ENCODE measurements at places on chromosomes 1 and 21.
A peak's percentile ranks its signal among the peaks of the same experiment; 100 is the strongest.

- peak; percentile 78 for DNase-seq
Observed at GRCh38 chr1:18907021-18907916, 4.9 kb upstream of the ALDH4A1 start.

DNA sequence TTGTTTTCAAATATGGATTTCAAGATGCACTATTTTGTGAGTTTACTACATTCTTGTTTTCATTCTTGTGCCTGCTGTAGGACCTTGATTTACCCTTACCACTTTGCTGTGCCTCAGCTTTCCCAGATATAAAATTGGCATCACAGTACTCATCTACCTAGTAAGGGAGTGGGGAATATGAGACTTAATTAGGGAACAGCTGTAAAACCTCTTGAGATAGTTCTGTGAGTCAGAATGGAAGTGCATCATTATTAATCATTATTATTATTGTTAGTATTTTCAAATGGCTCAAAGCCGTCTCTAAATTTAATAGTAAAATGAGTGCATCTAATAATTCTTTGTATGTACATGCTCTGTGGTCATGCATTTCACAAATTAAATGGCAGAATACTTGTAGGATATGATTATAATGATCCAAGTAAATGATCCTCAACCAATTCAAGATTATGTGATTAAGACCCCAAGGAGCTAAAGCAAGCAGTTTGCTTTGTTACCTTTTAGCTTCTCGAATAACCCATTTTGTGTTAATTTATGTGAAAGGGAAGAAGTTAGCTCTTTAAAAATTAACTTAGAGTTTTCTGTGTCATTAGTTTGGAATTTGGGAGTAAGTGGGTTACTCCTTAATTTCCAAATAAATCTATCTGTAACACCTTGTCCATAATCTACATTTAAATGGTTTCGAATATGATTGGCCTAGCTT lies 155.4 kb downstream of the NFIA start:
- DNase-seq: no peak

DNA sequence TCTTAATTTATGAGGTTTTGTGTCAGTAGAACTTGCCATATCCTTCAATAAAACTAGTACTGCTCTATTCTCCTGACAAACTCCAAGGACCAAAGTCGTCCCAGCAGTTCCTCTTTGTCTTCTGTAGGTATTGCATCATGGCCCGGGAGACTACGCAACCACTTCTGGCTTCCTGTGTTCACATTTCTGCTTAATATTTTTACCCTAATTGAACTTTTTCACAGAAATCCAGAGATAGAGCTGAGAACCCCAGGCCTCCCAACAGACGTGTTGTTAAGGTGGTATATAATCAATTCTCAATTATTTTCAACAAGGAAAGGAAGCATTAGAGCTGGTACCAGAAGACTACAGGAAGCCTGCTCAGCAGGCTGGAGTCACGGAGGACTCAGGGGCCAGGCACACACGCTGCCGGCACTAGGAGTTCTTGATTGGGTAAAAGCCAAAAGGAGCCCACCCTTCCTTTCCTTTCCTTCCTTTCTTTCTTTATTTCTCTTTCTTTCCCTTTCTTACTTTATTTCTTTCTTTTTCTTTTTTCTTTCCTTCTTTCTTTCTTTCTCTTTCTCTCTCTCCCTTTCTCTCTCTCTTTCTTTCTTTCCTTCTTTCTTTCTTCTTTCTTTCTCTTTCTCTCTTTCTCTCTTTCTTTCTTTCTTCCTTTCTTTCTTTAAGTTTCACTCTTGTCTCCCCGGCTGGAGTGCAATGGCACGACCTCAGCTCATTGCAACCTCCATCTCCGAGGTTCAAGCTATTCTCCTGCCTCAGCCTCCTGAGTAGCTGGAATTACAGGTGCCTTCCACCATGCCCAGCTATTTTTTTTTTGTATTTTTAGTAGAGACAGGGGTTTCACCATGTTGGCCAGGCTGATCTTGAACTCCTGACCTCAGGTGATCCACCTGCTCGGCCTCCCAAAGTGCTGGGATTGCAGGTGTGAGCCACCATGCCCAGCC lies 173.7 kb downstream of the ZBTB18 start:
- DNase-seq: peak; percentile 55

GRCh38 chr1:209924390-209924789 lies 13.6 kb upstream of the SYT14 start:
- DNase-seq: no peak

DNA sequence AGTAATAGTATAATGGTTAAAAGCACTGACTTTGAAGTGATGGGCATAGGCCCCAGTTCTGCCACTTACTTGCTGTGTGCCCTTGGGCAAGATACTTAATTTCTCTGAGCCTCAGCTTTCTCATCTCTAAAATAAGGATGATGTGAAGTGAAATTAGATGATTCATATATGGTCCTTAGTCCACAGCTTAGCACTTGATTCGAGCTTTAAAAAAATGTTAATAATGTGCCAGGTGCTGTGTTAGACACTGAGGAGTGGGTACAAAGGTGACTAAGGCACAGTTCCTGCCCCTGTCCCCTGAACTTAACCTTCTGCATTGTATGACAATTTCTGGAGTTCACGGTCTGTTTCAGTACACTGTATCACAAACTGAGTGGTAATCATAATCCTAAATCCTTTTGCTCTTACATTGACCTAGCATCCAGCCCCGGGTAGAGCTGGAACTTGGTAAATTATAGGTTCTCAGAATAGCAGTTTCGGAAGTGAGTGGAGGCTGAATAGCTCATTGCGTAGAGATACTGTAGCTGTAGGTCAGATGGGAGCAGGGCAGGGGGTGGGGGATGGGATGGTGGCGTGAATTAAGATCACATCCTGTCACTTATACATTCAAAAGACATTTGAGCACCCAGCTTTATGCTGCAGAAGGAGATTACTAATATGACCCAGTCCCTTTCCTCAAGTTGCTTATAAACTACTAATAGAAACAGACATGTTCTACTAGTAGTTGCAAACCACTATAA lies 1.5 kb downstream of the ZNF691 start:
- DNase-seq: no peak

DNA sequence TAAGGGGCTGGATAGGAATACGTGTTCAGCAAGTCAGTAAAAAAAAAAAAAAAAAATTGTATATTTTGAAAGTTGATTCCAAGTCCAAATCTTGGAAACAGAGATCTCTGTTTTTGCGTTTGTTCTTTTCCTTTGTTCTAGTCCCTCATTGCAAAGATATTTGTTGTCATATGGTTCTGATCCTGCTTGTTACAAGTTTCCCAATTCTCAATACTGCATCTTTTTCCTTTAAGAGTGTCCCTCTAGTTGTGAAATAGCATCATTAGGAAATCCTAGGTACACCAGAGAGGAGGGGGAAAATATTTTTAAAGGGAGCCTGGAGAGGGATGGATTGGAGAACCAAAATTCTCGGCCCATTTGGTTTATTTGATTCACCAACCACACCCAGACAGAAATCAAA lies 152.2 kb upstream of the C1orf105 start:
- DNase-seq: no peak

GRCh38 chr1:86858524-86859261 lies 55.2 kb downstream of the SELENOF start:
- DNase-seq: no peak

GRCh38 chr1:33228935-33229487 lies 27.3 kb upstream of the ZNF362 start:
- no peak for DNase-seq

- no peak for DNase-seq
Observed at GRCh38 chr1:150843474-150843873, 32.9 kb downstream of the ARNT start.

- DNase-seq: no peak
Observed at GRCh38 chr1:3706651-3707297, 45.5 kb upstream of the CCDC27 start.

GRCh38 chr21:14875704-14876523 lies 188.9 kb downstream of the NRIP1 start:
- peak; percentile 50 for DNase-seq

DNA sequence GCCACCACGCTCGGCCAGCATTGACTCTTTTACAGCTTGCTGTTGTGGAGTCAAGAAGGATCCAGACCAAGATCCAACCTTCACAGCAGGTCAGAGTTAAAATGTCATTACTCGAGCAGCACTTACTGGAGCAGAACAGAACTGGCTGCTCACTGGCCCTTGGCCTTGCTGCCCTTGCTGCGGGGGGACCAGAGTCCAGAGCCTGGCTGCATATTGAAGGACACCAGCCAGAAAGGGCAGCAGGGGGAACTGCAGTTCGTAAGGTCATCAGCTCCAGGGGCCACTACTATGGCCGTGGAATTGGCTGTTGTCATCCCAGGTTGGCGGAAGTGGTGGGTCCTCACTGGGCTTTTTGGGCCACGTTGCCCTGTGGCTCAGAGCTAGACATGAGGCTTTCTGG lies 15.3 kb upstream of the GPR137B start:
- DNase-seq: no peak

GRCh38 chr1:235841938-235842545 lies 24.7 kb downstream of the LYST start:
- no peak for DNase-seq

DNA sequence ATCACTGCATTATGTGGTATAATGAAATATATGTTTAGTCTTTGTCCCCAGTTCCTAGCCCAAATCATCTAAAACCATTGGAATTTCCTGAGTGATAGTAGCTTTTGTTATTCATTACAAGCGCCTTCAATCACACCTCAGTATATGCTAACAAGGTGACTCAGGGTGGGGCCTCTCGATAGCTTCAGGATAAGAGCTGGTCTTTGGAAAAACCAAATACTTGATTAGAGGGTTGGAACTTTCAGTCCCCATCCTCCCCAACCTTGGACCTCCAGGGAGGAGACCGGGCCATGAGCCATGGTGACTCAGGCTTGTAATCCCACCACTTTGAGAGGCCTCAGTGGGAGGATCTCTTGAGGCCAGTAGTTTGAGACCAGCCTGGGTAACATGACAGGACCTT lies 5.1 kb upstream of the BRDT start:
- no peak for DNase-seq

DNA sequence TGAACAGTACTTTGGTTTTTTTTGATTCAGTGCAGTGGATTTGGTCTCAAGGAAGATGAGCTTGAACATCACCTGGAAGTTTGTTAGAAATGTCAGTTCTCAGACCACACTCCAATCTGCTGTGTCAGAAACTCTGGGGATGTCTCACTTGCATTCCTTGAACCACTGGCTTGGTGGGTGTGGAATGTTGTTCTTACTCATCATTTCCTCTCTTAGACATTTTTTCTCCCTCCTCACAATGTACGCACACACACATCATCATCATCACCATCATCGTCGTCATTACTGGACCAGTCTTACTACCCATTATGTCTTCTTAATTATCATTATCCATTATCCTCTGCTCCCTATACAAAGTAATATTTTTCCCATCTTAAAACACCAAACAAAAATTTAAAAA lies 91.9 kb upstream of the KCNK2 start:
- DNase-seq: no peak

DNA sequence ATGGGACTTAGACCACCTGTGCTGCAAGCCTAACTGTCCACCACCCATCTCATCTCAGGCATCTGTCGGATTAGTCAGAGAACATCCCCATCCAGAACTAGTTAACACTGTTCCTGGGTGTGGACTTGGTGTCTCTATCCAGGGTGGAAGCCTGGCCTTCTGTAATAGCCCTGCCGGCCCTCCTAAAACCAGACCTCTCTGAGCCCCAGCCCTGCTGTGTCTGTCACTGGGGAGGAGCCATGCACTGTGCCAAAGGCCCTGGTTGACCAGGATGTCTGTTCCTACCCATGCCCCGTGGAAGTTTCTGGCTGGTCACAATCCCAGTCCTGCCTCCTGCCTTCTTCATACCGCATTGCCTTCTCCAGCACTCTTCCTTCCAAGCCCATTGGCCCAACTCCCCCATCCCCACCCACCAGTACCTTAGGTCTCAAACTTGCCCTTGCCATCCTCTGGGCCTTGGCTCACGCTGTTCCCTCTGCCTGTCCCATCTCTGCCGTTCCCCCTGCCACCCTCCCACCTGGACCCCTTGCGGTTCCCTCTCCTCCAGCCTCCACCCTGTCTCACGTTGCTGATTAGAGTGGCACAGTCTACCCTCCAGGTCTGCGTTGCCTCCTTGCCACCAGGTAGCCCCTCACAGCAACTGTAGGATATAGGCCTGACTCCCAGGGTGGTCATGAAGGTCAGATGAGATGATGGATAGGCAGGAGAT lies 105.6 kb downstream of the EPHB2 start:
- DNase-seq: no peak

DNA sequence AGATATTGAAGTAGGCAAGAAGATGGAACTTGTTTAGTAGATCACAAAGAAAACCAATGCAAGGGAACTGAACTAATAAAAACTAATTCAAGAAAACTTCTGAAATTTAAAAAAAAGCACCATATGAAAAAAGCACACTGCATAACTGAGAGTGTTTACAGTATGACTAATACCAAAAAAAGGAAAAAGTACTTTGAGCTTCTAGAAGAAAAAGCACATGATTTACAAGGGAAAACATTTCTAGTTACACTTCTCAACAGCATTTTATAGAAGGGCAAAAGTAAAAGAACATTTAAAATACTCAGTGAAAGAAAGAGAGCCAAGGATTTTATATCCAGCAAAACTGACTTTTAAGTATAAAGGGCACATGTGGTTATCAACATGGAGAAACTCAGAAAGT lies 233.6 kb downstream of the RPS6KC1 start:
- no peak for DNase-seq

DNA sequence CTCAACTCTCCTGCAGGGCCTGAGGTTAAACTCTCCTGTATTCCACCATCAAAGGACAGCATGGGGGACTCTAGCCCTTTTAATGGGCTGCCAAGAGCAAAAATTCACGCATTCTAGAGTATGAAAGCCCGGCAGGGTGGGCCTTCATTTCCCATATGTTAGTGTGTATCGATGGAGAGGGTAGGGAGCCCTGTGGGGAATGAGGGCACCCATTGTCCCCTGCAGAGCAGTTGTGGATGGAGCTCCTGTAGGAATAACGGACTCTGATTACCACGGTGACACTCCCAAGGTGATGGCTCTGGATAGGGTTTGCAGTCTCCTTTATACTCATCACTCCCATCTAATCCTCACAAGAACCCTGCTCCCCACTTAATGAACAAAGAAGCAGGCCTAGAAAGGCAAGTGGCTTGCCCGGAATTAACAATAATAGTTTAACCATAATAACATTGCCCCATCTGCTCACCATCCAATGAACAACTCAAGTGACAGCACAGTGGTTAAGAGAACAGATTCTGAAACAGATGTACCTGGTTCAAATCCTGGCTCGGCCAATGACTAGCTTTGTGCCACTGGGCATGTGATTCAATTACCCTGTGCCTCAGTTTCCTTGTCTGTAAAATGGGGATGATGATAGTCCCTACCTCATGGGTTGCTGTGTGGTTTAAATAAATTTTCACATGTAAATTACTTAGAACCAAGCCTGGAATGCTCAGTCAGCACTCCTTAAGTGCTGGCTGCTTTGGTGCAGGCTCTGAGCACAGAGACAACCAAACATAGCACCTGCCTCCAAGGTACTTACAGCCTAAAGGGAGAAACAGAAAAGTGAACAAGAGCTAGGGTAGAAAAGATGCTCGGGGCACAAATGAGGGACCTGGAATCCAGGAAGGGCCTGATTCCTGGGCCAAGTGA lies 29.0 kb downstream of the HIVEP3 start:
- no peak for DNase-seq

GRCh38 chr1:40477678-40478053 lies 576 bp downstream of the ZFP69 start:
- DNase-seq: peak; percentile 19

All from Peyer's patch (tissue), 4 donors.